WTC11 (cell line): ENCODE measurements at places on chromosomes 7 and 10. TPM values are rescaled to one million over a fixed set of nuclear protein-coding genes. Genes with fewer than 3 reads are reported as not detected.

DNA sequence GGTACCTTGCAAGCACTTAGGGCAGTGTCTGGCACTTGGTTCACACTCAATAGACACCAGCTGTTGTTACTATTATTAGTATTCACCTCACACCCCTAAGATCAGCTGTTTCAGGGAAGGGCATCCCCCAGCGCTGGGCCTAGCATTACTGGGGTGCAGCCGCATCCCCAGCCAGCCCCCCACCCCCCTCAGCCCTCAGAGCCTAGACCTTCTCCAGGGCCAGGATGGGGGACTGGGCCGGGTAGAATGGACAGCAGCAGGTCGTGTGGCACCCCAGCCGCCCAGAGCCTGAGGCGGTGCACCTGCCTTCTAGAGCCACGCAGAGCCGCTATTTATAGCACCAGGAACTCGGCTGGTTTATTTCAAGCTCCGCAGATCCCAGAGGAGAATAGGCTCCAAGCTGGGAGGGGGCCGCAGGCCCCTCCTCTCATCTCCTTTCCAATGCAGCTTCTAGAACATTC lies 60.5 kb downstream of the GTF2IRD1 start:
- H3K4me3 ChIP-seq = no peak overlapping the region
- peaks cover 25% of the 10 kb centered on the region for H3K36me3 ChIP-seq
- no peak for DNase-seq
- H3K4me1 ChIP-seq = no peaks in the 10 kb centered on the region
- no peaks in the 10 kb centered on the region for H3K27me3 ChIP-seq

DNA sequence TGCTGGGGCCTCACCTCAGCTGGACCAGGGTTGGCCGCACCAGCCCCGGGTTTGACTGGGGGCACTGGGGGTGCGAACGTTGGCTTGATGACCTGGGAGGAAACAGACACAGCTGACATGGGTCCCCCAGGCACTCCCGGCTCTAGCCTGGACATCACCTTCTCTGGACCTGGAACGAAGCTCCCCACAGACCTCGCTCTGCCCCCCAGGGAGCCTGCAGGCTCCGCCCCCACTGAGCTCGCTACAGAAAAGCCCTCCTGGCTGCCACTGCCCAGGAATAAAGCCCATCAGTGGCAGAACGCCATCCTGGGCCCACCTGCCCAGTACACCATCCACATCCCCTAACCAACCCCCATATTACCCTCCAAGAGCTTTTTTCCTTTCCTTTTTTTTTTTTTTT lies 13.0 kb downstream of the ADAM8 start:
- peaks cover 19% of the 10 kb centered on the region for H3K27me3 ChIP-seq
- no peak overlapping the region for H3K4me3 ChIP-seq
- H3K36me3 ChIP-seq = no peaks in the 10 kb centered on the region
- 0 out of 2 replicates have a peak, but pooled peaks cover 4% of the 10 kb centered on the region for H3K4me1 ChIP-seq

DNA sequence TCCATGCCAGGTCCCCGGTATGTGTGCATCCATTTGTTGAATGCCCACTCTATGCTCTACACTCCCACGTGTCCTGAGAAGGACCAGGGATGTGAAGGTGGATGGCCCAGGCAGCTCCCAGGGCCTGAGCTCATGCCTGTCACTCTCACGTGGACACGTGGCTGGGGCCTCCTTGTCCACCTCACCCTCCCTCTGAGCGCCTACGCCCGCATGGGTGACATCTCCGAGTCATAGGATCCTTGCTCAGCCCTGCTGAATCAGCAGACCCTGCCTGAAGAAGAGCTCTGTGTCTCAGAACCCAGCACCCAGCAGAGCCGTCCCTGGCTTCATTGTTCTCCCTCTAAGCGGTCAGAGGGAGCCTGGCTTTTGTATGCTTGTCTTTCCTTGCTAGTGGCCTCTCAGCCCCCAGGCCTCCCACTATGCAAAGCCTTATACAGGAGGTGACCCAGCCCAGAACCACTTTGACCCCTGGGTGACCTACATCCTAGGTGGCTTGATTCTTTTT lies 107.9 kb upstream of the PPIF start:
- DNase-seq = no peak
- H3K4me3 ChIP-seq = peak overlapping the region; percentile 14; the same call in 1 of the 2 replicates
- H3K27ac ChIP-seq = no peak overlapping the region
- H3K36me3 ChIP-seq = no peaks in the 10 kb centered on the region
- H3K4me1 ChIP-seq = peaks cover 76% of the 10 kb centered on the region

- DNase-seq = peak; percentile 30
- no peaks in the 10 kb centered on the region for H3K36me3 ChIP-seq
- H3K4me1 ChIP-seq = peaks cover 73% of the 10 kb centered on the region
- no peaks in the 10 kb centered on the region for H3K27me3 ChIP-seq
- H3K4me3 ChIP-seq = no peak overlapping the region
Measured at GRCh38 chr7:24881623-24882022, 98.4 kb downstream of the OSBPL3 start.

The ZNF277 gene
- 18.3 to 22.5 TPM (median 20.6 TPM) in 3 replicates for total RNA-seq

DNA sequence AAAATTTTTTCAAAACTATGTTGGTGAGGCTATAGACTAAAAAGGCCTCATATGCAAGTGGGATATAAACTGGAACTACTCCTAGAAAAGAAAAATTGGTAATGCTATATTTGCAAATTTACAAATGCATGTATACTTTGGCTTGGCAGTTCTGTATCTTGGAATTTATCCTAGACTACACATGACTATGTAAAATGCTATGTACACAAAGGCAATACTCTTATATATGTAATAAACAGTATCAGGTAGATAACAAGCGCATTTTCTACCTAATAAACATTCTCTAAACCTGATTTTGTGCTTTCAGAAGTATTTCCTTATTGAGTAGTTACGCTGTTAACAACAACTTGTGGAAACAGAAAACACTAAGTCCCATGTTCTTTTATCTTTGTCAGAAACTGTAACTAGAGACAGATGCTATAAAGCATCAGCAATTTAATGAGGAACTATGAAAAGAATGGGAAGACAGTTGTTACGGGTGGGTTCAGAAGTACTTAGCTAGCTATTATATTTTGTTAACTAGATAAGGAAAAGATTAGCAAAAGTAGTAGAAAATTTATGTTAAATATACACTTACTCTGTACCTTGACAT lies 107.8 kb downstream of the ARHGAP12 start:
- H3K36me3 ChIP-seq = peaks cover 4% of the 10 kb centered on the region; the same call in 1 of the 2 replicates
- no peak overlapping the region for H3K4me3 ChIP-seq
- no peaks in the 10 kb centered on the region for H3K27me3 ChIP-seq
- H3K27ac ChIP-seq = no peak overlapping the region; the same call in 1 of the 2 replicates
- no peak for DNase-seq
- no peaks in the 10 kb centered on the region for H3K4me1 ChIP-seq

GRCh38 chr10:86333826-86334487 lies 32.6 kb downstream of the GRID1 start:
- peaks cover 5% of the 10 kb centered on the region; the same call in 1 of the 2 replicates for H3K4me1 ChIP-seq
- H3K4me3 ChIP-seq = no peak overlapping the region
- no peak for DNase-seq
- no peaks in the 10 kb centered on the region for H3K27me3 ChIP-seq

- peaks cover 21% of the 10 kb centered on the region for H3K4me1 ChIP-seq
- H3K27me3 ChIP-seq = peaks cover 11% of the 10 kb centered on the region
- H3K36me3 ChIP-seq = peaks cover 19% of the 10 kb centered on the region
- DNase-seq = no peak
- H3K4me3 ChIP-seq = no peak overlapping the region
Measured at GRCh38 chr7:65475040-65475726, 101.5 kb downstream of the ZNF92 start.

The ENKUR gene
- total RNA-seq = not detected in 3 replicates

DNA sequence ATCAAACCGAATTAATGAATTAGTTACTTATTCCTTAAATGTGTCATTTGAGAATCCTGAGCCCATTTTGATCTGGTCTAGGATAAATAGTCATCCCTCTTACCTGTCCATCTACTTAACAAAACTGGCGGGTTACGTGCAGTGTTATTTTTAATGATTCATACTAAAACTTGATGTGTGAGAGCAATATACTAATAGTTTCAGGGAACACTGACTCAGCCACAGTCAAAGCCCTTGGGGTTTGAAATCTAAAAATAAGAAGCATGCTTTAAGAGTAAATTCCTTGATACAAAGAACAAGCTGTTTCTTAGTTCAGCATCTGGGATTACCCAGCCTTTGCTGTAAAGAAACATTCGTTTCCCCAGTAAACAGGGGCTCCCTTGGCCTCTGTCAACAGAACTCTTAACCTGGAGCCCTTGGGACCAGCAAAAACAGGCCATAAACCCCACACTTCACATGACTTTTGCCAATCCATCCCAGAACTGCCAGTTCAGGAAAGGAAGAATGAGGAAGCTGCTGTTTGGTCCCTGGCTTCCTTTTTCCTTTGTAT lies 370.6 kb upstream of the IGFBP3 start:
- no peak for DNase-seq
- no peaks in the 10 kb centered on the region for H3K4me1 ChIP-seq
- H3K4me3 ChIP-seq = no peak overlapping the region
- no peaks in the 10 kb centered on the region for H3K27me3 ChIP-seq
- H3K27ac ChIP-seq = no peak overlapping the region; the same call in 1 of the 2 replicates

DNA sequence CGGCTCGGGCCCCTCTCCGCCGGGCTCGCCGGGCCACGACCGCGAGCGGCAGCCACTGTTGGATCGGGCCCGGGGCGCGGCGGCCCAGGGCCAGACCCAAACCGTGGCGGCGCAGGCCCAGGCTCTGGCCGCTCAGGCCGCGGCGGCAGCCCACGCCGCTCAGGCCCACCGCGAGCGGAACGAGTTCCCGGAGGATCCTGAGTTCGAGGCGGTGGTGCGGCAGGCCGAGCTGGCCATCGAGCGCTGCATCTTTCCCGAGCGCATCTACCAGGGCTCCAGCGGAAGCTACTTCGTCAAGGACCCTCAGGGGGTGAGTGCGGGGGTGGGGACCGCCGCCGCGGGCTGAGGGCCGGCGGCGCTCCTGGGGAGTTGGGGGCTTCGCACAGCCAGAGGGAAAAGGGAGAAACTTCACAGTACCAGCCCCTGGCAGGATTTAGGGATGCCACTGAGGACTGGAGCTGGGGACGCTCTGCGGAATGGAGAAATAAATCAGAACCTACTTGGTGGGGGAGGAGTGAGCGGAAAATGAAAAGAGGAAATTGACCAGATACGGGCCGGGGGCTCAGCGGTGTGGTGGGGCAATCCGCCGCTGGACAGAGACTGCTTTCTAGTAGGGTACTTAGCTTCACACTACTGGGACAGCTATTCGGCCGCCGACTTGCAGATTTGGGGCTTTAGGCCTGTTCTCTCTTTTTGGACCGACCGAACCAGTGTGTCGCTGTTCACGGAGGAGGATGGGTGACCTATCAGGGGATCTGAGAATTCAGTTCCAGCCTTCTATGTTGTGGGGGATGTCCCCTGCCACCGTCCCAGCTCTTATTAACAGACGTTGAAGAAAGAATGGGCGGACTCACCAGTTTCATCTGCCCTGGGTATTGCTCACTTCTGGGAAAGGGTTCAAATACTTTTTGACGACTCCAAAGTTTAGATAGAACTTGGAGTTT lies 669 bp downstream of the PI4K2A start:
- H3K4me3 ChIP-seq = peak overlapping the region; percentile 94
- peak; percentile 48 for DNase-seq
- H3K4me1 ChIP-seq = peaks cover 27% of the 10 kb centered on the region
- peaks cover 27% of the 10 kb centered on the region for H3K36me3 ChIP-seq

The C10orf143 gene
- total RNA-seq = 1.4 to 1.9 TPM (median 1.6 TPM) in 3 replicates

DNA sequence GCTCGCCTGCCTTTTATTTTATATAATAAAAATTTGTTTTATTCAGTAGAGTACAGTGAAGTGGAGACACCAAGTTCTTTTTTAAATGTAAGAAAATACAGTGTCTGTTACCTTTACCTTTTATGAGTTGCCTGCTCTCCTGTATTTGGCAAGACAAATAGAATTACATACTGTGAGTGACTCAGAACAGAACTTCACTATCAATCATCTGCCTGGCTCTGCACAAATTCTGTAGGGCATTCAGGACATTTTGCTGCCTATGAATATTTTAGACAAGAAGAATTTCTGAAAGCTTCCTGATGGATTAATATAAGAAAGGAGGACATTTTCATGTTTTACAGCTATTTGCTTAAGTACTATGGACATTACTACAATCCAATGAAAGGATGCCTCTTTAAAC lies 135.4 kb upstream of the PHF14 start:
- no peaks in the 10 kb centered on the region for H3K27me3 ChIP-seq
- no peaks in the 10 kb centered on the region for H3K4me1 ChIP-seq
- no peaks in the 10 kb centered on the region for H3K36me3 ChIP-seq
- no peak overlapping the region for H3K27ac ChIP-seq
- DNase-seq = no peak
- no peak overlapping the region for H3K4me3 ChIP-seq

The SPDYE3 gene
- not detected in 3 replicates for total RNA-seq

The SPACDR gene
- 0.33 to 0.48 TPM (median 0.39 TPM) in 3 replicates for total RNA-seq

- H3K27me3 ChIP-seq = no peaks in the 10 kb centered on the region
- H3K4me1 ChIP-seq = peaks cover 57% of the 10 kb centered on the region
- H3K27ac ChIP-seq = no peak overlapping the region
- H3K36me3 ChIP-seq = no peaks in the 10 kb centered on the region
Measured at GRCh38 chr10:4215963-4216575, 431.1 kb upstream of the KLF6 start.

GRCh38 chr7:94615666-94616065 lies 40.3 kb downstream of the SGCE start:
- H3K36me3 ChIP-seq = no peaks in the 10 kb centered on the region
- H3K4me1 ChIP-seq = no peaks in the 10 kb centered on the region
- H3K4me3 ChIP-seq = no peak overlapping the region
- no peak for DNase-seq
- no peak overlapping the region for H3K27ac ChIP-seq

DNA sequence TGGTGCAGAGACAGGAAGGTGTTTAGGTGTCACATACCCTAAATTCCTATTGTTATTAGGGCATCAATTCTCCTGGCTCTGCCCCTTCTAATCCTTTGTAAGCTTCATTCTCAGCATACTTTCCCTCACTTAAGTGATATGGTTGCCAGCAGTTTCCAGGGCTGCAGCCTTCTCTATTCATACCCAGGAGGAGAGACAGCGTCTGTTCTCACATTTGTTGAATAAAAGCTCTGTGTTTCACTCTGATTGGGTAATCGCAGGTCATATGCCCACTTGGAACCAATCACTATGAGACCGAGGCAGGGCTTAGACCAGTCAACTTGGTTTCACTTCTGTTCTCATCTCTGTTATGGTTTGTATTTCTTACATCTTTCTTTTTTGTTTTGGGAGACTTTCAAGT lies 109.6 kb upstream of the MTPN start:
- peak overlapping the region; percentile 26; the same call in 1 of the 2 replicates for H3K27ac ChIP-seq
- no peaks in the 10 kb centered on the region for H3K36me3 ChIP-seq
- peaks cover 8% of the 10 kb centered on the region; the same call in 1 of the 2 replicates for H3K4me1 ChIP-seq

DNA sequence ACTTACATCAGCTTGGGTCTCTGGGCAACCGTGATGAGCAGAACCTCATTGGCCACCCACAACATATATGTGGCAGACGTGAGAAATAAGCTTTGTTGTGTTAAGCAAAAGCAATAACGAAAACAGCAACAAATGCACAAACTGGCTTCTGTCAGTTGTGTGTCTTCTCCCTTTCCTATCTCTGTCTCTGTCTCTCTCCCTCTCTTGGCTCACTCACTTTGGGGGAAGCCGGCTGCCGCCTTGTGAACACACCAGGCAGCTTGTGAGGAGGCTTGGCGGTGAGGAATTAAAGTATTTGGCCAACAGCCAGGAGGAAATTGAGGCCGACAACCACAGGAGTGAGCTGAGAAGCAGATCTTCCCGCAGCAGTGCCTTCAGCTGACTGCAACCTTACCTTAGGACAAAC lies 21.9 kb upstream of the CDCA7L start:
- H3K27ac ChIP-seq = no peak overlapping the region
- no peak for DNase-seq
- no peaks in the 10 kb centered on the region for H3K36me3 ChIP-seq
- H3K4me3 ChIP-seq = no peak overlapping the region
